ENCODE measurements at places on chromosomes 6 and 20. TPM values are rescaled to one million over a fixed set of nuclear protein-coding genes. Genes with fewer than 3 reads are reported as not detected.

GRCh38 chr6:170305805-170306323 lies 694 bp upstream of the FAM120B start:
- peaks cover 25% of the 10 kb centered on the region for H3K4me1 ChIP-seq
- DNase-seq: no peak
- H3K4me3 ChIP-seq: peak overlapping the region; percentile 94

DNA sequence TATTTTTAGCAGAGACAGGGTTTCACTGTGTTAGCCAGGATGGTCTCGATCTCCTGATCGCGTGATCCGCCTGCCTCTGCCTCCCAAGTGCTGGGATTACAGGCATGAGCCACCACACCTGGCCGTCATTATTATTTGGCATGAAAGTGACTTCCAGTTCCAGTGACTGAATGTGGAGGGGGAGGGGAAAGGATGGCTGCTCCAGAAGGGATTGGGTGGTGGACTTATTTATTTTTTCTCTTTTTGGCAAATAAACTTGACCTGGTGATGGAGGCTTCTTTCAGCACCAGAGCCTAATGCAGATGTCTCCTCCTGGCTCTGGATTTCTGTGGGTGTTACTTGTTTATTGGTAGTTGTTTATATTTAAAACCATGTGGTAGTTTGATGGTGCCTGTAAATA lies 16.9 kb upstream of the SLC22A23 start:
- H3K27ac ChIP-seq: no peak overlapping the region
- H3K4me1 ChIP-seq: peaks cover 25% of the 10 kb centered on the region
- no peak overlapping the region for H3K4me3 ChIP-seq
- H3K27me3 ChIP-seq: peaks cover 6% of the 10 kb centered on the region
- H3K36me3 ChIP-seq: peaks cover 4% of the 10 kb centered on the region
- no peak for DNase-seq

GRCh38 chr6:39992861-39993622 lies 58.8 kb upstream of the MOCS1 start:
- H3K4me3 ChIP-seq: peak overlapping the region; percentile 9
- no peak for DNase-seq
- H3K27me3 ChIP-seq: no peaks in the 10 kb centered on the region
- H3K4me1 ChIP-seq: no peaks in the 10 kb centered on the region
- peak overlapping the region; percentile 85 for H3K27ac ChIP-seq

GRCh38 chr6:119348748-119349360 lies 707 bp downstream of the MAN1A1 start:
- peaks cover 37% of the 10 kb centered on the region for H3K4me1 ChIP-seq
- peaks cover 10% of the 10 kb centered on the region for H3K27me3 ChIP-seq
- H3K27ac ChIP-seq: no peak overlapping the region

- no peak overlapping the region for H3K27ac ChIP-seq
- no peak overlapping the region for H3K4me3 ChIP-seq
- DNase-seq: no peak
- no peaks in the 10 kb centered on the region for H3K4me1 ChIP-seq
Observed at GRCh38 chr6:169022079-169022478, 231.6 kb downstream of the THBS2 start.

TTPAL gene
- total RNA-seq: 21.5 TPM
